Uterus (tissue), 4 donors: ENCODE measurements at places on chromosomes 6 and 20. TPM values are rescaled to one million over a fixed set of nuclear protein-coding genes. Genes with fewer than 3 reads are reported as not detected.

DNA sequence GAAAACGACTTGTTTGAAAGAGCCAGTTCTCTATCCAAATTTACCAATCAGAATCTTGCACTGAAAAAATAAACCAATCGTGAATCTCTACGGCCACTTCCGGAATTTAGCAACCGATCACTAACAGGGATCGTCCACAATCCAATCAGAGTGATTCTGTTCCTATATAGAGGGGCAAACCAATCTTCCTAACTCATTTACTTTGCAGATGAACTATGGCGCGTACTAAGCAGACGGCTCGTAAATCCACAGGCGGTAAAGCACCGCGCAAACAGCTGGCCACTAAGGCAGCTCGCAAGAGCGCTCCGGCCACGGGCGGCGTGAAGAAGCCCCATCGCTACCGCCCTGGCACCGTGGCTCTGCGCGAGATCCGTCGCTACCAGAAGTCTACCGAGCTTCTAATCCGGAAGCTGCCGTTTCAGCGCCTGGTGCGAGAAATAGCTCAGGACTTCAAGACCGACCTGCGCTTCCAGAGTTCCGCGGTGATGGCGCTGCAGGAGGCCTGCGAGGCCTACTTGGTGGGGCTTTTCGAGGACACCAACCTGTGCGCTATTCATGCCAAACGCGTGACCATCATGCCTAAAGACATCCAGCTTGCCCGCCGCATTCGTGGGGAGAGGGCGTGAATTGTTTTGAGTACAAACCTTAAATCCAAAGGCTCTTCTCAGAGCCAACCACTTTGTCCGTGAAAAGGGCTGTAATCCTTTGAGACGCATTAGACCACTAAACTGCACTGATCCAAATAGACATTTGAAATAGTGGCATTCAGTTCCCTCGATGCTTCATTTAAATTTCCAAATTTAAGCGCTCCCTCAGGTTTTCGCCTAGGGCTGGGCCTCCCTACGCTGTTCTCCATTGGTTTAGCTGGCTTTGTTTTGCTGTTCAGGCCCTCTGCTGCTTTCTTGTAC, 138.0 kb downstream of the HFE start:
- no peak for DNase-seq
- no peaks in the 10 kb centered on the region for H3K27me3 ChIP-seq
- peak overlapping the region; percentile 48 for H3K4me3 ChIP-seq
- no peaks in the 10 kb centered on the region for H3K4me1 ChIP-seq
- peak overlapping the region; percentile 86 for H3K27ac ChIP-seq

DNA sequence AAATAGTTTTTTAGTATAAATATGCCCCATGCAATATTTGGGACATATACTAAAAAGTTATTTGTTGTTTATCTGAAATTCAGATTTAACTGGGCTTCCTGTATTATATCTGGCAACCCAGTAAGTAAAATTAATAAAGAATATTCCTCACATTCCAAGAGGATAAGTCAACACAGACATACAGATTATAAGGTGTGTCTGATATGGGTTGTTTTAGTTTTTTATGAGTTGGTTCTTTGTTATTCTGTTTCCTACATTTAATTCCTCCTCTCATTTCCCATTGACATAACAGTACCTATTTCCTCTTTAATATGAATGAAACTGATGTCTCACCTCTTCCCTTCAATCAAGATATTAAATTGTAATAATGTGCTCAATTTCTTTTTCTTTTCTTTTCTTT, 1.7 kb upstream of the PLA2G7 start:
- peaks cover 2% of the 10 kb centered on the region for H3K27me3 ChIP-seq
- H3K4me3 ChIP-seq = no peak overlapping the region
- no peaks in the 10 kb centered on the region for H3K4me1 ChIP-seq
- H3K27ac ChIP-seq = no peak overlapping the region

DNA sequence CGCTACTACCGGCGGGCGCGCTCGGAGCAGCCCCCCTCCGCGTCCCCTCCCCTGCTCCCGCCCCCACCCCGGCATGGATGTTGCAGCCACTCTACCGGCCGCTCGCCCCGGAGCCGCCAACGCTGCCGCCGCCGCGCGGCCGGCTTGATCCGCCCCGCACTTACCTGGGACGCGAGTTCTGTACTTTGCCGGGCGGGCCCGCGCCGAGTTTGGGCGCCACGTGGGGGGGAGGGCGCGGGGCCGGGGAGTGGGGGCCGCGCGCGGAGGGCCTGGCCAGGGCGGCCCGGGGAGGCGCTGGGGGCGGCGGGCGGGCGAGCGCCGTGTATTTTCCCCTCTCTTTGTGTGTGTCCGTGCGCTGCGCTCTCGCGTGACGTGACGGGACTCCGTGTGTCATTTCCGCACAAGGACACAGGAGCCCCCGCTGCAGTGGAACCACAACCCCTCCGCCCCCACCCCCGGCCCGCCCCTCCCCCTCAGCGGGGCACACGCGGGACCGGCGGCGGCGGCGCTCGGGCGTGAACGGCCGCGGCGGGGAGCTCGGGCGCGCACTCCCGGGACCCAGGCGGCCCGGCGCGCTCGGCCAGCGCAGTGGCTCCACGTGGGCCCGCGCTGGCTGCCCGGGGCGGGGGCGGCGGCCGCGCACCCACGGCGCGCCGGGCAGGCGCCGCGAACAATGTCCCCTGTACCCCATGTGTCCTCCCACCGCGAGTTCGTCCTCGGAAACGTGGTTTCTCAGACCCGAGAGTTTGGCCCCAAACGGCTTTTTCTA, at the start of gene BEND3:
Gene BEND3 (minus strand): TSS at position 590 of the 769 bp plus-strand sequence. CDS start 16,230 bp downstream, outside the sequence.
- no peaks in the 10 kb centered on the region for H3K36me3 ChIP-seq
- H3K27ac ChIP-seq = peak within 1 kb of the TSS; percentile 74

DNA sequence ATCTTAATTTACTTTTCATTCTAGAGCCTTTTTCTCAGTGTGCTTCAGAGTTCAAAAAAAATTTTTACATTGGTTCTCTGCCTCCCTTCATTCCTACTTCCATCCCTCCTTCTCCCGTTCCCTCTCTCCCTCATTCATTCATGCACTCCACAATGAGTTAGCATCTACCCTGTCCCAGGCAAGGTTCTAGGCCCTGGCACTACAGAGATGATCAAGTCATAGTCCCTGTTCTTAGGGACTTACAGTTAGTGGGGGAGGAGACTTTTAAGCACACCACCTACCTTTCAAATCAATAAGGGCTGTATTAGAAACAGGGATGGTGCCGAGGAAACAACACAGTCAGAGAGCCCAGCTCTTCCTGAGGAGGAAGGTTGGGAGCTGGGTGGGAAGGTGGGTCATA, 40.3 kb downstream of the MAP3K5 start:
- H3K36me3 ChIP-seq = no peaks in the 10 kb centered on the region
- H3K4me1 ChIP-seq = no peaks in the 10 kb centered on the region
- no peak overlapping the region for H3K4me3 ChIP-seq

- no peaks in the 10 kb centered on the region for H3K4me1 ChIP-seq
Observed at GRCh38 chr20:25496165-25496967, 88.9 kb downstream of the GINS1 start.

DNA sequence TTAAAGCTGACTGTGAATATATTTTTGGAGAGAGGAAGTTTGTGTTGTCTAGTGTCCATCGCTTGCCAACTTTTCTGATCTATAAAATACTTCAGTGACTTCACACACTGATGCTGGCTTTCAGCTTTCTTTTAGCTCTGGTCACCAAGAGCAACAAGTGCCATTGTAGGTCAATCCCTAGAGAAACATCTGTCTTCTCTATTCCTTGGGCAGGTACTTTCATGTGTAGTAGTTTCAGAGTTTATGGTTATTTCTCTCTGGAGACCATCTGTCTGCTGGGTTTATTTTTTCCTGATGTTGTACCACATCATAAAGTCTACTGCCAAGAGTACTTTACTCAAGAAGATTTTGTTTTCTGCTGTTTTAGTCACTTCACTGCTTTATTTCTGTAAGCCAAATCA, 249.9 kb downstream of the KHDC1L start:
- no peak overlapping the region for H3K27ac ChIP-seq
- H3K4me3 ChIP-seq = no peak overlapping the region
- DNase-seq = no peak
- no peaks in the 10 kb centered on the region for H3K4me1 ChIP-seq
- no peaks in the 10 kb centered on the region for H3K27me3 ChIP-seq

The KCNK16 gene
- total RNA-seq = not detected

The MYO6 gene
- 8.7 TPM for total RNA-seq

The TMC2 gene
- total RNA-seq = not detected

The PLG gene
- total RNA-seq = not detected
